ENCODE measurements at places on chromosomes 6 and 20.

- DNase-seq, result no peak
Measured at GRCh38 chr6:157954150-157955117, 27.2 kb upstream of the SYNJ2 start.

- no peak for DNase-seq
Measured at GRCh38 chr6:144344646-144345045, 59.5 kb downstream of the UTRN start.

- DNase-seq, result no peak
Measured at GRCh38 chr6:7247179-7247456, 65.9 kb downstream of the SSR1 start.

- no peak for DNase-seq
Measured at GRCh38 chr6:170485159-170485558, 67.9 kb downstream of the PSMB1 start.

DNA sequence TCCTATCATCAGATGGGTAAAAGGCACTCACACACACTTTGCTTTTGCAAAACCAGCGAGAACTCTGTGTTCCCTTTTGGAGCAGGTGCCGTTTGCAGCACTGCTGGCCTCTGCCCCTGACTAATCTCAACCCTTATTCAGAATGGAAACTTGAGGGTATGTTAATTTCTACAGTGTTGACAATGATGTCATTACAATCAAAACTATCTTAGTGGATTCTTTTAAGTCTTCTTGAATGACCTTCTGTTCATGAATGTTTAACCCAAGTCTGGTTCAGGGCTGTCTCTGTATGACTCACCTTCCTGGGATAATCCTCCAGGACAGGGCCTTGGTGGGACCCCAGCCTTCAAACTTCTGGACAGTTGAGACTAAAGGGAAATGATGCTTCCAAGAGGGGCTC, 197.9 kb downstream of the CDH4 start:
- DNase-seq, result no peak

DNA sequence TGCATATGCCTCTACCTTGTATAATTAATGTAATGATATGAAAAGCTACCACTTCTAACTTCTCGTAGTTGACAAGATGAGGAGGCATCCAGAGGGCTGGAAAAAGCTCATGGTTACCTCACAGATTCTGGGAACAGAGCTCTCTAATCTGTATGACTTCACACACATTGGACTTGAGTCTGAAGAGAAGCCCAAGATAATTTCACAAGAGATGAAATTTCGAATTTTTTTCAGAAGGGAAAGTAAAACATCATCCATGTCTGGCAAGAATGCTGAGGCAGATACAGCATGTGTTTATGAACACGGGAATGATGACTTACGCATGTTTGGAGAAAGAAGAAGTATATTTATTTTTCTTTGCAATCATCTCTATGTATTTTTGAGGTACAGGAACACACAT, 141.8 kb upstream of the TENT5A start:
- no peak for DNase-seq

GRCh38 chr6:29907637-29908340, 34.5 kb upstream of the HLA-A start:
- no peak for DNase-seq

GRCh38 chr6:31193206-31193605, 22.7 kb upstream of the POU5F1 start:
- no peak for DNase-seq

DNA sequence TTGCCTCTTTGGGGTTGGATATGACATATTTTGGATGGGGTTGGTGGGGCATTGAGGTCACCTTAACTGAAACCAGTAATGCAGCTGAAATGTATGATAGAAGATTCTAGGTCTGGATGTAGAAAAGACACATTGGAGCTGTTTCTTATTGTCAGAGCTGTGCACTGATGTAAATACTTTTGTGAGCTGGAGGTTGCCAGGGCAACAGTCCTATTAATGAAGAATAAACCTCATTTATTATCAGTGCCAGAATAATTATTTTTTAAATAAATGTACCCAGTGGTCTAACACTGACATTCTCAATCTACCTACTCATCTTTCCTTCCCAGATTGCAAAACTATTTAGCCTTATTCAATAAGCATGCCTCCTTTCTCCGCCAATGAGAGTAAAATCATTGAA, 57.0 kb downstream of the CAP2 start:
- DNase-seq, result no peak
